ENCODE measurements at places on chromosomes 2 and 18.

- no peak for DNase-seq
Measured at GRCh38 chr2:76330865-76331264, 620.1 kb upstream of the GCFC2 start.

- no peak for DNase-seq
Measured at GRCh38 chr2:102520801-102521200, 47.8 kb downstream of the SLC9A4 start.

DNA sequence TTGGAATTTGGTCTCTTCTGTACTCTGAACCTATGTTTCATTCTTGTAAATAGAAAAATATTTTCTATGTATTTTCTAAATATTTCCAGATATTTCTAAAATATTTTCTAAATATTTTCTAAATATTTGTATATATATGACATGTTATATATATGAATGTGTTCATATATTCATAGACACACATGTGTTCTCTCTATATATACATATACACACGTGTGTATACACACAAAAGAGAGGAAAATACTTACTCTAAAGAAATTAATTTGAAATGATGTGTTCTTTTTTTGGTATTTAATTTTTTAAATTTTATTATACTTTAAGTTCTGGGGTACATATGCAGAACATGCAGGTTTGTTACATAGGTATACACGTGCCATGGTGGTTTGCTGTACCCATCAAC lies 589.6 kb downstream of the LRRTM4 start:
- no peak for DNase-seq

DNA sequence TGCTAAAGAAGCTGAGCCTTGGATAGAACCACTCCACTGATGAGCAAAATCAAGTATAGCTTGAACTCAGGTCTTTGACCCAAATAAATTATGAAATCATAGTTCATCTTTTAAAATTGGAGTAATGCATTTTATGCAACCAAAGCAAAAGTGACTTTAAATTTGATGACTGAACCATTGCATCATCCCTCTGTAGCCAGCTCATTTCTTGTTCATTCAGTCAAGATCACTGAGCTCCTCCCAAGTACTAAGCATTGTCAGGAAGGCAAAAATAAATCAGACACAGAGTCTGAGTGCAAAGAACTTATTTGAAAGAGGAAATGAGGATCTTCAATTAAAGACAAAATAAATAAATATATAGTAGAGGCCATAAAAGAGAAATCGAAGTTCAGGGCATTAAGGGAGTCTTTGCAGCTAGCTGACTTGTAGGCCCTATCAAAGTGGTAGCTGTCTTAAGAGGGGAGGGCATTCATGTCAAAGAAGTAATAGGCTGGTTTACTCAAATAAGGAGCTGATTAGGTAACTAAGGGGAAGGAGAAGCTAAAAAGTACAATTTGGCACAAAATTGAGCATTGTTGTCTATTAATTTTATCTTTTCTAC lies 411.8 kb downstream of the MTX2 start:
- DNase-seq: no peak

GRCh38 chr2:205771666-205772065 lies 89.4 kb downstream of the NRP2 start:
- DNase-seq: no peak

DNA sequence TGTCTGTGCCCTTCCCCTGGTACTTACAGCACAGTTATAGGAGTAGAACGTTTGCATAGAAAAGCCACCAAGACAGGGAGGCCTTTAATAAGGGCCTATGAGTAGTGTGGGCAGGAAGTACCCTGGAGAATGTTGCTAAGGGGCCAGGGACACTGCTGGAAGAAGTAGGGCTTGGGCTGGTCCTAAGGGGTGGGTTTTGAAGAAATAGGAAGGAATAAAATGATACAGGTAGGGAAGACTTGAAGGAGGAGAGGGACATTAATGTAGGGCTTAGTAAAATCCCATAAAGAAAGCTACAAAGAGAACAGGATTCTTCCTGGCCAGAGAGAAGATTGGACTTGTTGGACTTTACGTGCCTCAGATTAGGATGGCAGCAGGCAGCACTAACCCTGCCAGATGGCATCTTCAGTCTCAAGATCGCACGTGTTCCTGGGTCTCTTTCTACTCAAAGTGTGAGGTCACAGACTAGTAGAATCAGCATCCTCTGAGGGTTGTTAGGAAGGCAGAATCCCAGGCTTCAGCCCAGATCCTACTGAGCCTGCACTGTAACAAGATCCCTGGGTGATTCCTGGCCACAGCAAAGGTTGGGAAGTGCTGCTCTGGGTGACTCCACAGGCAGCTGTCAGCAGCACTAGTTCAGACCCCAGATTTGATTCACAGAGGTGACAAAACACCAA lies 39.2 kb downstream of the EPAS1 start:
- DNase-seq: no peak

DNA sequence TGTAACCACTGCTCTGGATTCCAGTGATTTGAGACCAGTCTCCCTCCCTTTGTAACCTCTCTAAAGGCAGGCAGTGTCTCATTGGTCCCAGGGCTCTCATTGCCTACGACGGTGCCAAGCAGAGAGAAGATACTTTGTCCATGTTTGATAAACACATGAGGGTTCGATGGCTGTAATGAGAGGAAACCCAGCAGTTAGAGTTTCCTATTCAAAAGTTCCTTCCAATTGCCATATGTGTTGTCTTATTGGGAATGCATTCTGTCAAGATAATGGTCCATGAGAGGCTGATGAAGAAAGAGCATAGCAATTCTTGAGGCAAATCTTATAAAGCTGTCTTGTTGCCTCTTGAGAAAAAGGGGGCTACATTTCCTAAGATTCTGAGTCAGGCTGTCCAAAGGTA lies 292.5 kb downstream of the LRRTM1 start:
- DNase-seq: no peak

GRCh38 chr18:12943215-12943614 lies 4.6 kb upstream of the SEH1L start:
- no peak for DNase-seq
